ENCODE measurements at places on chromosomes 12 and 14.

- no peaks in the 10 kb centered on the region for H3K27me3 ChIP-seq
- no peak overlapping the region for H3K27ac ChIP-seq
- no peak for DNase-seq
- H3K4me3 ChIP-seq = no peak overlapping the region
Measured at GRCh38 chr12:122449317-122449716, 26.8 kb upstream of the CLIP1 start.

DNA sequence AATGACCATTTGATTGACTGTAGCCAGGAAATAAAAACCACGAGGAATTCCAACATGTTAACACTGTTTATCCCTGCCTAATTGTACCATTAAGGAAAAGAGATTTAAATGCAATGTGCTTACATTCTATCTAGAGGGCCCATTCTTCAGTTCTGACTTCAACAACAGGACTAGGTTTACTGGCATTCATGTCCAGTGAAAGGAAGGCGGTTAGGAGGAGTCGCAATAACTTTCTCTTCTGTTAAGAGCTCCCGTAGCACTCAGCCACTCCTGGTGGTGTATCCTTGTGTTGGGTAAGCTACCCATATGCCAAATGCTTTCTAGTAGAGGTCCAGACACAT lies 154.7 kb downstream of the STXBP6 start:
- no peaks in the 10 kb centered on the region for H3K36me3 ChIP-seq
- no peak overlapping the region for H3K4me3 ChIP-seq
- H3K27me3 ChIP-seq = no peaks in the 10 kb centered on the region
- no peak for DNase-seq

- H3K27ac ChIP-seq = no peak overlapping the region
- no peak for DNase-seq
- H3K36me3 ChIP-seq = no peaks in the 10 kb centered on the region
- no peak overlapping the region for H3K4me3 ChIP-seq
- H3K4me1 ChIP-seq = no peaks in the 10 kb centered on the region
Measured at GRCh38 chr12:93287149-93287548, 90.6 kb upstream of the NUDT4 start.

- no peaks in the 10 kb centered on the region for H3K4me1 ChIP-seq
- no peaks in the 10 kb centered on the region for H3K27me3 ChIP-seq
- H3K36me3 ChIP-seq = no peaks in the 10 kb centered on the region
- H3K4me3 ChIP-seq = no peak overlapping the region
- DNase-seq = no peak
Measured at GRCh38 chr14:64235652-64236640, 58.2 kb downstream of the ESR2 start.

DNA sequence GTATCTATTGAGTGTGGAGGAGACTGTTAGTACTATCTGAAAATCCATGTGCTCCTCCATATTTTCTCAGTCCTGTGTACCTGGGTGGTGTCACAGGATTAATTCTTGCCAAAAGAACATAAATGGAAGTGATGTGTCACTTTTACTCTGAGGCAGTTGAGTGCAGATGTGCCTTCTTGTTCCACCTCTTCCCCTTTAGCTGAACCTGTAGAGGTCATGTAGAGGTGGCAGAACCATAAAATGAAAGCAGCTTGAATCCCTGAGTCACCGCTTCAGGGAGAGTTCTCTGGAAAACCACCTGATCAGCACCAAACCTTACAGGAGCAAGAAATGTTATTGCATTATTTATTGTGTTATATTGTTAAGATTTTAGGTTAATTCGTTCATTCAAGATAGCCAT lies 14.7 kb upstream of the SLC25A3 start:
- no peak overlapping the region for H3K4me3 ChIP-seq
- peaks cover 15% of the 10 kb centered on the region for H3K4me1 ChIP-seq
- peak overlapping the region; percentile 59 for H3K27ac ChIP-seq
- no peaks in the 10 kb centered on the region for H3K36me3 ChIP-seq
- no peaks in the 10 kb centered on the region for H3K27me3 ChIP-seq
- no peak for DNase-seq

DNA sequence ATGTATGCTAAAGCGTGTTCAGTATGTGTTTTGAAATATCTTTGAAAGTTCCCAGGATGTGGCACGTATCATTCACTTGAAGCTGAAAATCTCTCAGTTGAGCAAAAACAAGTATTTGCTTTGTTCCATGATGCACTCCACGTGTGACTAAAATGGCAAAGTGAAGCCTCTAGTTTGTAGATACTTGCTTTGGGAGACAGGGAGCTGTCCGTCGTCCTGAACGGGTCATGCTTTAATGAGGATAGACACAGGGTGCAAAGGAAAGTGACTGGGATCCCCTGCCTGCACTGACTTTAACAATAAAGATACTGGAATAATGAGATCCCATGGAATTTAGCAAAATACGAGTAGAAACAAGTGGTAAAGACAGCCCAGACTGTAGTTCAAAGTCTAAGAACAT lies 991.4 kb downstream of the NRXN3 start:
- no peaks in the 10 kb centered on the region for H3K36me3 ChIP-seq
- DNase-seq = no peak
- no peaks in the 10 kb centered on the region for H3K27me3 ChIP-seq
- H3K4me3 ChIP-seq = no peak overlapping the region
- no peak overlapping the region for H3K27ac ChIP-seq

DNA sequence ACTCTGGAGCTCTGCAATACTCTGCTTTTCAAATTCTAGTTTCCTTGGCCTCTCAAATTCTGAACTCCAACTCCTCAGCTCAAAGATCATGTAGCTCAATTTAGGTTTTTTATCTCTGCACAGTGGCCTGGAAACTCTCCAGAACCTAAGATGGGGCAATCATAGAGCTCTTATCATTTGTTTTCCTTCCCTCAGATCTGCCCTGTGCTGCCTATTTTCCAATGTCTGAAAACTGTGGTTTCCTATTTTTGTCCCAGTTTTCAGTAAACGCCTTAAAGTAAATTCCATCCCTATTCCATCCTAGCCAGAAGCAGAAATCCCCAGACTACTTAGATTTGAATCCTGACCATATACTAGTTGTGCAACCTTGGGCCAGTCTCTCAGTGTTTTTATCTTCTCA lies 73.2 kb downstream of the CEP83 start:
- peaks cover 6% of the 10 kb centered on the region for H3K4me1 ChIP-seq
- no peak for DNase-seq
- no peak overlapping the region for H3K27ac ChIP-seq
- H3K36me3 ChIP-seq = peaks cover 10% of the 10 kb centered on the region

- H3K27ac ChIP-seq = no peak overlapping the region
- no peak overlapping the region for H3K4me3 ChIP-seq
- no peaks in the 10 kb centered on the region for H3K27me3 ChIP-seq
Measured at GRCh38 chr12:89472508-89472907, 52.1 kb downstream of the GALNT4 start.

DNA sequence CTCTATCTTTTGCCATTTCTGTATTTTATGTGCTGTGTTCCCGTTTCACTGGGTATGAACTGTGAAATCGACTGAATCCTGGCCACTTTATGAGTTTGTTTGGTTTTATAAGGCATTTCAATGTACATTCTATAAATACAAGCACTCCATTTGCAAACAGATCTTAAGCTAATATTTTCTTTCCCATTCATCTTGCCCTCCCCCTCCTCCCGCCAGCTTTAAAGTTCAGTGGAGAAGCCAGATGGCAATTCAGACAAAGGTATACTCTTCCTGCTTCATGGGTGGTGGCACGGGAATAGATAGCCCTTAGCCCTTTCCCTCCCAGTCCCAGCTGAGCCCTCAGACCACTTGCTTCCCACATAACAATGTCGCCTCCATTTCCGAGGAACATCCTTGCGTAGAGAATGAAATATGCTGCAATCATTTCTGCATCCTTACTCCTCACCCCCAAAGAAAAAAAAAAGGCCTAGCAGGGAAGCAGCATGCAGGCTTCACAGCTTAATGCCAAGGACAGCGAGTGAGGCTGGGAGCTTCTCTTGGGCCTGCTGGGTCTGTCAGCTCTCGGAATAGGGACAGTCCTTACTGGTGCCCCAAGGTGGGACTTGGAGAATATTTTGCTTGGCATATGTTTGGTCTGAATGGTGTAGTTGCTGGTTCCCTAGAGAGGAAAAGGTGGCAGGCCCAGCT lies 52.8 kb upstream of the SRSF5 start:
- no peak overlapping the region for H3K27ac ChIP-seq
- H3K4me1 ChIP-seq = no peaks in the 10 kb centered on the region
- no peak overlapping the region for H3K4me3 ChIP-seq
- no peaks in the 10 kb centered on the region for H3K27me3 ChIP-seq
- DNase-seq = no peak
- peaks cover 45% of the 10 kb centered on the region for H3K36me3 ChIP-seq

DNA sequence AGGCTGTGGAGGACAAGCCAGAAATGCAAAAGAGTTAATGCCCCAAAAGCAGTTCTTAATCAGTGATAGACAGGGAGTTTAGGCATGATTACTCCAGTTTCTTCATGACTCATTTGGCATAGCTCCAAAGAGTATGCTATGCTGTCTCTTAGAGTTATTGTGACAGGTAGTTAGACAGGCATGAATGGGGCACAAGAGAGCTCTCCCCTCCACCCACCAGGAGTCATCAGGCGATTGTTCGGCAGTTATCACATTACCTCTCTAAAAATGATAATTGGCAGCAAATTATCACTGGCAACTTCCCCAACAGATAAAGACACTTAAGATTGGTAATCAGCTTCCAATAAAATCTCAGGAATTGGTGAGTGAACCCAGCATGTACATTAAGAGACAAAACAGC lies 320.1 kb downstream of the DAD1 start:
- no peak overlapping the region for H3K27ac ChIP-seq
- no peak overlapping the region for H3K4me3 ChIP-seq
- no peaks in the 10 kb centered on the region for H3K27me3 ChIP-seq
- H3K4me1 ChIP-seq = no peaks in the 10 kb centered on the region
- H3K36me3 ChIP-seq = no peaks in the 10 kb centered on the region
- DNase-seq = no peak

DNA sequence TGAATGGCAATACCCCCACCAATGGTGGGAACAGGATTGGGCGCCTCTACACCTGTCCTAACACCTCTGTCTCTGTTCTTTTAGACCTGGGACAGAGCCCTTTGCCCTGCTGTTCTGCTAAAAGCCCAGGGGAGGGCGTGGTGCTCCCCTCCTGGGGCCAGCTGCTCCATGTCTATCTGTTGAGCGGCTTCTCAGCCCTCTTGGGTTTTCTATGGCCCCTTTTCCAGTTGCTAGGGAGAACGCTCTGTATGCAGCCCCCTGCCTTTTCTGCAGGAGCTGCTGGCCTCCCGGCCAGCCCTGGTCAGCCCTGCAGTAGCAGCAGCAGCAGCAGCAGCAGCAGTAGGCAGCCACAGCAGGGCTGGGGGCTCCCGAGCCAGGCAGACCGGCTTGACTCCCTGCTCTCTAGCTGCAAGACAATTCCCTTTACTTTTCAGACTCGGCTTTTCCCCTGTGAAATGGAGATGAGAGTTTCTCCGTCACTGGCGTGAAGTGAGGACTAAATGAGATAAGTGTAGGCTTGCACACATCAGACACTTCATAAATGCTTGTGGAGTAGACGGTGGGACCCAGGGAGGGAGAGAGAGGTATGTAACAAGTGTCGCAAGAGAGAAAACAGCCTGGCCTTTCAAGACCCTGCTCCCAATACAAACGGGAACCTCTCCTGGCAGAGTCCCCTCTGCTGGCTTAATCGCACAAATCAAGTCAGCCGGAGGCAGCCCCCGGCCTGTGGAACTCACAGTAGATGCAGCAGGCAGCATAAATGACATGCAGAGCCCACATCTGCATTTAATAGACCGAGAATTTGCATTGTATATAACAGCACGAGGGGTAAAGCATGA lies 1.0 kb downstream of the RTL1 start:
- DNase-seq = peak; percentile 44
- peaks cover 13% of the 10 kb centered on the region for H3K4me1 ChIP-seq
- H3K36me3 ChIP-seq = no peaks in the 10 kb centered on the region
- H3K27ac ChIP-seq = no peak overlapping the region
- H3K27me3 ChIP-seq = peaks cover 12% of the 10 kb centered on the region

- H3K4me1 ChIP-seq = peaks cover 21% of the 10 kb centered on the region
- H3K36me3 ChIP-seq = no peaks in the 10 kb centered on the region
- no peak overlapping the region for H3K4me3 ChIP-seq
- H3K27me3 ChIP-seq = peaks cover 41% of the 10 kb centered on the region
- no peak overlapping the region for H3K27ac ChIP-seq
- DNase-seq = no peak
Measured at GRCh38 chr12:57465030-57465746, 5.6 kb downstream of the GLI1 start.

- H3K36me3 ChIP-seq = no peaks in the 10 kb centered on the region
- no peak overlapping the region for H3K4me3 ChIP-seq
- H3K27me3 ChIP-seq = no peaks in the 10 kb centered on the region
- H3K27ac ChIP-seq = no peak overlapping the region
- DNase-seq = no peak
Measured at GRCh38 chr12:30746190-30746589, 8.6 kb downstream of the CAPRIN2 start.

- peaks cover 25% of the 10 kb centered on the region for H3K4me1 ChIP-seq
- H3K27me3 ChIP-seq = no peaks in the 10 kb centered on the region
- peak overlapping the region; percentile 85 for H3K4me3 ChIP-seq
- peak; percentile 26 for DNase-seq
Measured at GRCh38 chr14:68977718-68978171, 1.4 kb downstream of the ACTN1 start.

DNA sequence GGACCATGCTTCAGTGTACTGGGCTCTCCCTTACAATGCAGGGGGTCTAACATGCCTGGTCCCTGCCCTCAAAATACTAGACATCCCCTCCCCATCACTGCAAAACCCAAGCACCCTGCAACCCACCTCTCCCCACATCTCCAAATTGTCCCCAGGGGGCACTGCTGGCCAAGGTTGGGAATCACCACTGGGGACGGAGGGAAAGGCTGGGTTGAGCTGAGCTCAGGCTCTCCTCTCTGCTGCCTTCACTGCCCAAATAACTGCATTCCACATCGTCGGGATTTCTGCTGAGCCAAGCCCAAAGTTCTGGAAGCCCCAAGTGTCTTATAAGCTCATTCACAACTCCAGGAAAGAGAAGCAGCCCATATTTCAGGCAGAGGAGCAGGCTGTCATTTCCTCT lies 69.6 kb downstream of the NT5DC3 start:
- no peaks in the 10 kb centered on the region for H3K4me1 ChIP-seq
- no peak overlapping the region for H3K27ac ChIP-seq
- H3K4me3 ChIP-seq = no peak overlapping the region

- no peak overlapping the region for H3K4me3 ChIP-seq
- DNase-seq = no peak
- no peaks in the 10 kb centered on the region for H3K4me1 ChIP-seq
- H3K36me3 ChIP-seq = no peaks in the 10 kb centered on the region
Measured at GRCh38 chr12:130562716-130563115, 153.4 kb downstream of the RIMBP2 start.
